ENCODE measurements at places on chromosomes 2 and 18.

DNA sequence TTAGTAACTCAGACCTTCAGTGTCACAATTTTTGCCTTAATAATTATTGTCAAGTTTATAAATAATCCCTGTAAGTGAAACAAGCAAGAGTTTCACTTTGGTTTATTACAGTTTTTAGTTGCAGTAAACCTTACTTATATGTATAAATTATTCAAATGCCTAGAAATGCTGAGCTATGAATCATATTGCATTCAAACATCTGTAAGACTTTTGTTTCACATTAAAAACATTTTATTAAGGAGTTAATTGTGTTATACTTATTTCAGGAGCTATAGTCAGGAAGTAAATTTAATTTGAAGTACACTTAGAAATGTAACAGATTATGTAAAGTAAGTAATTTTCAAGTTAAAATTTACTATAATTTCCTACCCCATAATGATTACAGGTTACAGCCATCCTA lies 3.9 kb upstream of the ETAA1 start:
- DNase-seq = no peak

GRCh38 chr2:6893876-6894482 lies 16.4 kb downstream of the RSAD2 start:
- DNase-seq = peak; percentile 95

DNA sequence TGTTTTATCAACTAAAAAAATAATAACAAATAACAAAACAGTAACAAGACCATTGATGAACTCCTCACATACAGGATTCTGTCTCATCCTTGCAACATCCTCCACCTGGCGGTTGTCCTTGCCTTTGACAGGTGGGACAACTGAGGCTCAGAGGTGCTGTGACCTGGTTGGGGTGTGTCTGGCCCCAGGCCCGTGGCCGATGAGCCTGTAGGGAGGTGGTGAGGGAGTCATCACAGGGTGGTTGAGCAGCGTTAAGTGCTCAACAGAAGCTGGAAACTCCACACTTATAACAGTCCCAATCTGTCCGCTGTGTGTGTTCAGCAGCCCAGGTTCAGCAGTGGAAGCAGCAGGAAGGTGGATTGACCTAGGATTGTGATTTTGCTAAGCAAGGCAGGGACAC lies 131.6 kb upstream of the RAB12 start:
- DNase-seq = no peak

DNA sequence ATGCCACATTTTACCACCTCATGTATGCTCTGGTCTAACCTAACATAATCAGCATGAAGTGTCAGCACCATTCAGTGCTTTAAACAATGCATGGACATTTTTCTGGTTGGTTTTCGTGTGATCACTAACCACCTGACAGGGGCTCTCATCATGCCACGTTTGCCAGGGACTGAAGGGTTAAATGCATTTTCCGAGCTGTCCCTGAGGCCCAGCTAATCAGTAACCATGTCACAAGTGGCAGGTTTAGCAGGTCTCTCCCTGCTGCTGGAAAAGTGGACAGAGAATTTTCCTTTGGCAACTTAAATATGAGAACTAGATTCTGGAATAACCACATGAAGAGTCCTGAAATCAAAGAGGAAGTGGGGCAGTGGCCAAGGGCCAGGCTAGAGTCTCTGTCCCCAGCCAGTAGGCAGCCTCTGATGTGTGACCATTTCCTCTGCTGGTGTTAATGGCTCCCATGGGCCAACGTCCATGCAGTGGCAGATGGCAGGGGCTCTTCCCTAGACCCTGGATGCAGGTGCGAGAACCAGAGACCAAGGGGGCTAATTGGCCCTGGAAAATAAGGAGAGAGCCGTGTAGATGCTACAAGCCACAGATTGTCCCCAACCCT lies 69.5 kb downstream of the TPGS2 start:
- DNase-seq = no peak

DNA sequence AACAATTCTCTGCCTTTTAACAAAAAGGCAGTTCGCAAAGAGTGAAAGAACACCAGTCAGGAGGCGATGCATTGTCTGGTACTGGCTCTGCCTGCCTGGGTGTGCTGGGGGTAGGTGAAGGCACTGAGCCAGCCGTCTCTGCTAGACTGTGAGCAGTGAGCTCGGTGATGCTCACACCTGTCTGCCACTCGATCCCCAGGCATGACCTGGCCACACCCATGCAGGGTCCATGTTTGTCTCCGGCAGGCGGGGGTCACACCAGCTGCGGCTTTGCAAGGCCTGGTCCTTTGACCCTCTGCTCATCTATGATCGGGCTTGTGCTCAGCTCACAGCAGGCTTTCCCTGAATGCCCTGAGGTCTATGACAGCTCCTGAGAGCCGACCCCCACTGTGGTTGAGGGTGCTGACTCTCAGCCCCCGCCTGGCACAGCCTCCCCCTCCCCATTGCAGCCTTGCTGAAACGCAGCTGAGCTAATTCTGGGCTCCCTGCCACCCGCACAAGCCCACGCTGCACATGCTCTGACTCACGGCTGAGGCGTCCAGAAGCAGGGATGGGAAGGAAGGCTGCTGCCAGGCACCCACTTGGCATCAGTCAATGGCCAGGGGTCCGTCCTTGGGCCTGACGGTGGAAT lies 23.7 kb downstream of the CRACDL start:
- DNase-seq = no peak

DNA sequence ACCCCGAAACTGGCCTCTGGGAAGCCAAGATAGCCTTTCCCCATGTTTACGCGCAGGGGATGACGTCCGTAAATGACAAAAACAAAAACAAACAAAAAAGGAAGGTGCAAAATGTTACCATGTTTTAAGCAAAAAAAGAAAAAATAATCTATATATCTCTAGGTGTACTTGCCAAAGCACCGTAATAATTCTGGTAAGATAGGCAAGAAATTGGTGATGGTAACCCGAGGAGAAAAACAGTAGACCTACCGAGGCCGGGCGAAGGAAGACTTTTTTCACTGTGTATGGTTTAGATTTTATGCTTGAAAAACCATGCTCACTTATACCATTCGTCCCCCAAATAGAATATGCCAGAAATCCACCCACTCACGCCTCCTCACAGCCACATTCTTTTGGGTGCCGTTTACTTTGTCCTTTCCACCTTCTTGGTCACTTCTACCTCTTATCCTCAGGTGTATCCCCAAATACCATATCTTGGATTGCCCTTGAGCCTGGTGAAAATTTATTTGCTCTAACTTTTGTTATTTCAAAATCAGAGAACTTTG lies 8.0 kb downstream of the GATA6 start:
- no peak for DNase-seq

- DNase-seq = no peak
These were observed 138.2 kb upstream of the OTOS start for GRCh38 chr2:240278661-240279060.

- DNase-seq = no peak
These were observed 94.5 kb upstream of the LYPD6 start for GRCh38 chr2:149235816-149236375.

GRCh38 chr2:226644399-226644865 lies 155.2 kb downstream of the IRS1 start:
- no peak for DNase-seq

DNA sequence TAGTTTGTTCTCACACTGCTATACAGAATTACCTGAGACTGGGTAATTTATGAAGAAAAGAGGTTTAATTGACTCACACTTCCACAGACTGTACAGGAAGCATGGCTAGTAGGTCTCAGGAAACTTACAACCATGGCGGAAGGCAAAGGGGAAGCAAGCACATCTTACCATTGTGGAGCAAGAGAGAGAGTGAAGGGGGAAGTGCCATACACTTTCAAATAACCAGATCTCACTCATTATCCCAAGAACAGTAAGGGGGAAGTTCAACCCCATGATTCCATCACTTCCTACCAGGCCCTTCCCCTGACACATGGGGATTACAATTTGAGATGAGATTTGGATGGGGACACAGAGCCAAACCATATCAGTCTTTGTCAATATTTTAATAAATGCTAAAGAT lies 5.0 kb upstream of the CRYGB start:
- DNase-seq = peak; percentile 28

DNA sequence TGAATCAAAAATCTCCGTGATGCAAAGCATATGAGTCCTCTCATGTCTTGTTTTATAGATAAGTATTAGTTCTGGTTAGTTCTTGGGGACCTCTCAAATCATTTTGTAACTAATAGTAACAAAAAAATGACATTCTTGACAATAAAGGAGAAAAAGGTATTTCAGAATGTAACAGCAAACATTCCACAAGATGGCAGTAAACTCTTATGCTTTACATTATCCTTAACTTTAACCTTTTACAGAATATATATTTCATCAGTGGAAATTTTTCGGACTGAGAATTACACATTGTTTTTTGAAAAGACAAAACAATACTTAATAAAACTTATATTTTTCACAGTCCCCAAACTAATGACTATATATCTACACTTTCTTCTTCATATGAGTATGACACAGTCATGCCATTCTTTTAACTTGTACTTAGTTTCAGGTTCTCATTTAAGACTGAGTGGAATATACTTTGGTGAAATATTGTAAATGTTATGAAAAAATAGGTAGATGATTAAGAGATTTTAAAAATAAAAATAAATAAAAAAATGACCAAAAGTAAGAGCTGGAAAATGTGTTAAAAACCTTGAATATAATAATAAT lies 142.9 kb upstream of the NXPH2 start:
- DNase-seq = peak; percentile 38

GRCh38 chr2:171718720-171719119 lies 31.5 kb downstream of the DYNC1I2 start:
- DNase-seq = no peak

DNA sequence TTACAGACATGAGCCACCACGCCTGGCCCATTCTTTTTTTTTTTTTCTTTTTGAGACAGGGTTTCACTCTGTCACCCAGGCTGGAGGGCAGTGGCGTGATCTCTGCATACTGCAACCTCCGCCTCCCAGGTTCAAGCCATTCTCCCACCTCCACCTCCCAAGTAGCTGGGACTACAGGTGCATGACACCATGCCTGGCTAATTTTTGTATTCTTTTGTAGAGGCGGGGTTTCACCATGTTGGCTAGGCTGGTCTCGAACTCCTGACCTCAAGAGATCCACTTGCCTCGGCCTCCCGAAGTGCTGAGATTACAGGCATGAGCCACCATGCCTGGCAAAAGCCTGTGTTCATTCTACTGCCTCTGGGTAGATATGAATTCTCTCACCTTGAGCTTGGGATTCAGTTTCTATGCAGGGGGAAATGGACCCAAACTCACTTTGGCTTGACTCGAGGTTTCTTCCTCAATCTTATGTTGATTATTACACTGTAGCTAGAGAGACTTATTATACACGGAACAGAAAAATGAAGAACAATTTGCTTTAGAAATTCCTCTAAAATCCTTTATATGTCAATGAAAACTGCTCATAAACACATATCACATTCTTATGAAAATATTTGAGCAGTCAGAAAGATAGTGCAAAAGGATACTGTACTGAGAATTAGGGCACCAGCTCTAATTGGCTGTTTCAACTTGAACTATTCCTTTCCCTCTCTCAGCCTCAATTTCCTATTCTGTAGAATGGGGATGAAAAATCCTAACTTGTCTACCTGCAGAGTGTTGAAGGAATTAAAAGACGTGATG lies 252.3 kb downstream of the MYCN start:
- DNase-seq = no peak

GRCh38 chr2:237722616-237723015 lies 76.0 kb upstream of the RBM44 start:
- DNase-seq = no peak

- DNase-seq = no peak
These were observed 389.2 kb downstream of the FBXO15 start for GRCh38 chr18:73758446-73758845.

GRCh38 chr2:189217541-189217940 lies 38.0 kb upstream of the COL5A2 start:
- DNase-seq = no peak

DNA sequence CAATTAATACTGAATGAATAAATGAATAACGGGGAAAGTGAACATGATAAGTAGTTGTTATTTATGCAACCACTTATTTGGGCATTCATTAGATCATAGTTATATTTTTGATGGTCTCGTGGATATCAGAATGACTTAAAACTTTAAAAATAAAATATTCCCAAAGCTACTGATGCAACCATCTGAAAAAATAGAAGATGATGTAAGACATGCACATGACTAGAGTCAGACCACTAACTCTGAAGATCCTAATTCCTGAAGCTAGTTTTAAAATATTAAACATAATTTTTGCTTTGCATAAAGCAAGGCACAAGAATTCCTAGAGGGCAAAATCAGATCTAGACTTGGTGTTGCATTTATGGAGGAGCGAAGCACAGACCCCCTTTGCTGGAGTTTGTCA lies 616.1 kb downstream of the IRS1 start:
- DNase-seq = no peak

- no peak for DNase-seq
These were observed 72.7 kb downstream of the MAP2 start for GRCh38 chr2:209496586-209496982.

GRCh38 chr2:198116756-198117155 lies 312.4 kb downstream of the PLCL1 start:
- no peak for DNase-seq

GRCh38 chr18:29250843-29251242 lies 1073.9 kb upstream of the CDH2 start:
- no peak for DNase-seq

- no peak for DNase-seq
These were observed 24.3 kb upstream of the RPIA start for GRCh38 chr2:88667219-88667618.

DNA sequence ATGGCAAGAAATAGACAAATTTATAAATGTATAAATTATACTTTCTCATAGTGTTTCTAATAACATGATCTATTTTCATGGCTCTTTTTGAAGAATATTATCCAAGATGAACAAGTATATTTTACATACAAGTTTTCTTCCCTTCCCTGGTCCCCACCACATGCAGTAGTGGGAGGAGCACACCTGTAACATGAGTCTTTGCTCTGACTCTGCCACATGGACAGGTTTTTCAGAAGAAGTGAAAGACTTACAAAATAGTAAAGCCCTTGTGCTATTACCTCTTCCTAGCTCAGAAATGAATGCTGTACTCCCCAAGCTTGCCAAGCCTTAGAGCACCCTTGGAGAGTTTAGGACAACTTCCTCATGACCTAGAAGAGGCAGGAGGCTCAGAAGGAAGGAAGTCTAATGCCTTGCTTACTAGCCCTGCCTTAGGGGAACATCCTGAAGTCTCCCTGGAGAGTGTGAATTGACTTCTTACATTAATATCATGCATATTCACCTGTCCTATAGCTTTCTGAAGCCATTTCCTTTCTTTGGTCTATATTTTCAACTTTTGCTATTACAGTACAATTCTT lies 18.4 kb downstream of the MXD1 start:
- no peak for DNase-seq

Measured in hematopoietic multipotent progenitor cell treated with erythropoietin and hydrocortisone succinate and interleukin-3 and kit ligand, for 4 days (in vitro differentiated cells).